ENCODE measurements at places on chromosomes 2 and 18.

GRCh38 chr18:24611075-24611474 lies 150.6 kb downstream of the HRH4 start:
- no peak for DNase-seq

GRCh38 chr2:176763130-176763529 lies 449.5 kb upstream of the HNRNPA3 start:
- DNase-seq = no peak

DNA sequence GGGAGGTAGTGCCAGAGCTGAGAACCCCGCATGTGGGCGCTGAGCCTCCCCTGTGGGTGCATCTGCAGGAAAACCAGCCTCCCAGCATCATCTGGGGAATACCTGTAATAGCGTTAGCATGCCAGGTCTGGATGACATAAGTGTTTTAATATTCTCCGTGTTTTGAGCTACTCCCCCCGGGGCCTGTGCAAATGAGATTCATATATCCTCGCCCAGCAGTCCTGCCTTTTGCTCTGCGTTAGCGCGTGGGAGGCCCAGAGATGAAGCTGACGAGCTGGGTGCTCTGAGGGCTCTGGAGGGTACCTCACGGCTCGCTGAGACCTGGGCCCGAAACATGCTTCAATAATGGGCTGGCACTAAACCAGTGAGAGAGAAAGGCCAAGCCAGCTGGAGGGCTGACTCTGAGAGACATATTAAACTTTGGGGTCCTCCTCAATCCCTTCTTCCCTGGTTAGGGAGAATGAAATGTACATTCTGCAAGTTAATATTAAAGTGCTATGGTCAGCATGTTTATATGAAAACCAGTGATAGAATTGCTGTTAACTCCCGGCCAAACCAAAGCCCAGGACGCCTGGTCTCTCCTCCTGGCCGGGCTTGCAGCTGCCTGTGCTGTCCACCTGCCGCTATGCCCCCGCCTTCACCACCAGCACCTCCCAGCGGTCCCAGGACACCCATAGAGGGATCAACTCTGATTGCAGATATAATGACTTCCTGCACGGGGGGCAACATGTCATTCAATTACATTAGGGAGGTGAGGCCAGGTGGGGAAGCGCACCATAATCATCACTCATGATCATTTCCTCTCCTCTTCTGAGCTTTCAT lies 77.0 kb downstream of the EDAR start:
- DNase-seq = no peak

GRCh38 chr2:119436993-119437772 lies 5.5 kb downstream of the TMEM37 start:
- DNase-seq = no peak
